GM23338 (cell line): ENCODE measurements at places on chromosomes 3 and 15. TPM values are rescaled to one million over a fixed set of nuclear protein-coding genes. Genes with fewer than 3 reads are reported as not detected.
A peak's percentile ranks its signal among the peaks of the same experiment; 100 is the strongest.

DNA sequence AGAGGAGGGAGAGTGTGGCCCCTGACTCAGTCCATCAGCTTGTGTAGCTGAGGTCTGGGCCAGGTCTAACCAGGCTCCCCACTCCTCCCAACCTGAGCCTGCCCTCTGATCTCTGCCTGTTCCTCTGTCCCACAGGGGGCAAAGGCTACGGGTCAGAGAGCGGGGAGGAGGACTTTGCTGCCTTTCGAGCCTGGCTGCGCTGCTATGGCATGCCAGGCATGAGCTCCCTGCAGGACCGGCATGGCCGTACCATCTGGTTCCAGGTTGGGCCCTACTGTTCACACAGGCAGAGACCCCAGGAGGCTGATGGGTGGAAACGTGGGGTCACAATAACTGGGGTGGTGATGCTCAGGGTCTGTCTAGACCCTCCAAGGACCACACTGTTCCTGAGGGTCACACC is 6.8 kb downstream of the NEIL1 start:
- no peak for DNase-seq

GRCh38 chr3:132183811-132184210 is 133.4 kb upstream of the ACP3 start:
- DNase-seq, result peak; percentile 47

DNA sequence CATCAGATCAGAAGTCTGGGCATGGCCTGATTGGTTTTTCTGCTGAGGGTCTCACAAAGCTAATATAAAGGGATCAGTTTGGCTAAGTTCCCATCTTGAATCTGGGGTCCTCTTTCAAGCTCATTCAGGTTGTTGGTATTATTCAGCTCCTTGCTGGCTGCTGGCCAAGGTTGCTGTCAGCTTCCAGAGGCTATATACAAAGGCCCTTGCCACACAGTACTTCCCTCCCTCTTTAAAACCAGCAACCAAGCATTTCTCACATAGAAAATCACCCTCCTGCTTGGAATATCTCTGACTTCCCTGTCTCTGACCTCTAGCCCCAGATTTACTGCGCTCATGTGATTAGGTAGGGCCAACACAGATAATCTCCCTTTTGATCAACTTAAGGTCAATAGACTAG is 442.9 kb downstream of the ERC2 start:
- DNase-seq, result no peak

CAMKV gene
- 80.1 and 83.0 TPM in 2 replicates for total RNA-seq

SLITRK3 gene
- total RNA-seq, result 1.7 and 3.2 TPM in 2 replicates

DNA sequence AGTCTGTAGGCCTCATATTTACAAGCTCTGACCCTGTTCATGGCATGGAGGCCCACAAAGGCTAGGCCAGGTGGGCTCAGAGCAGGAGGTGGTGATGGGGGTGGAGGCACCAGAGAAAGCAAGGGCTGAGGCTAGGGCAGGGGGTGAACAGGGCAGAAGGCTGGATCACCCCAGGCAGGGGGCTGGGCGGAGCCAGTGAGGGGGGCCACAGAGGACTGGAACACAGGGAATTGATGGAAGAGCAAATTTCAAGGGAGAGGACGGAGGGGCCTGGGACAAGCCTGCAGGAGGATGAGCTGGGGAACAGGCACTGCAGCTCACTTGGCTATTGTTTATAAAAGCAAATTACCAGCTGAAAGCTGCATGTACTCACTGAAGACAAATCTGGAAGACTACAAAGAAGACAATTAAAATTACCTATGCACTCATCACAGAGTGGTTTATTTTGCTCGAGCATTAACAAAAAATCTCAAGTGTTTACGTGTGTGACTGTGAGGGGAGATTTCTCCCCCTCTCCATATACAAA is 11.0 kb downstream of the TNFAIP8L3 start:
- no peak for DNase-seq

NRG4 gene
- 0.21 TPM in 1 of 2 replicates, not detected in the other for total RNA-seq

WDR93 gene
- total RNA-seq, result 0.14 TPM in 1 of 2 replicates, not detected in the other

DNA sequence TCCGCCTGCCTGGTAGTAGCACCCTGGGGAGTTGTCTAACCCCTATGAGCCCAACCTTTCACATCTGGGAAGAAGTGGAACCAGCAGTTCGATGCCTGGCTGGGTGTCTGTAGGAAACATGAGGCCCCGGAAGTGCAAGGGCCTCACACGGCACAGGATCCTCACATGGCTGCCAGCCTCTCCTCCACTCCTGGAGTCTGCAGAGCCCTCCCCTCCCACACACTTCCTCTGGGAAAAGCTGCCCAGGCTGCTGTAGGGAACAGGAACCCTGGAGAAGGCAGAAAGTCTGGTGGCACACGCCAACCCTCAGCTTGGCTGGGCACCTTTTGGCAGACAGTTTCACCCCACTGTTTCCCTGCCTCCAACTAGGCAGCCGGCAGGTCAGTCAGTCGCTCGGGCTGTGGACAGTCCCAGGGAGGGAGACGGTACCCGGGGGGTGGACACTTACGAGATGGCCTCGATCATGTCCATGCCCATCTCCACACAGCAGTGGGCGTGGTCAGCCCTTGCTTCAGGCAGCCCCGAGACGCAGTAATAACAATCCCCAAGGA is 118.4 kb downstream of the ADCY5 start:
- DNase-seq, result no peak

DNA sequence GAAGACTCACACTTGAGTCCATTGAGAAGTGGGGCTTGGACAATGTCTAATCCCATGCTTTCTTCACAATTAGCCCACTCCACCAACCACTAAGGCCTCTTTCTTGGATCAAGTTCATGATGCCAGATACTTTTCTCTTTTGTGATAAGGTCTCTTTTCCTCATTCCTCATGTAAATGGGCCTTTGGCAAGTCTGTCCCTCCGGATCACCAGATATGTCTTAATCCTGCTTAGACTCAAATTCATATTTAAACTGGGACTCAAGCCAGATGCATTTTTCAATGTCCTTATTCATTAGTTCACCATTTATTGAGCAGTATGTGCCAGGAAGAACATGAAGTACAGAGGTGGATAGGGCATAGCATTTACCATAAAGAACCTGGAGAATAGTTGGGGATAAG is 671.1 kb downstream of the TBL1XR1 start:
- no peak for DNase-seq

- DNase-seq, result no peak
Observed at GRCh38 chr15:40931300-40932142, 2.4 kb downstream of the DLL4 start.

DNA sequence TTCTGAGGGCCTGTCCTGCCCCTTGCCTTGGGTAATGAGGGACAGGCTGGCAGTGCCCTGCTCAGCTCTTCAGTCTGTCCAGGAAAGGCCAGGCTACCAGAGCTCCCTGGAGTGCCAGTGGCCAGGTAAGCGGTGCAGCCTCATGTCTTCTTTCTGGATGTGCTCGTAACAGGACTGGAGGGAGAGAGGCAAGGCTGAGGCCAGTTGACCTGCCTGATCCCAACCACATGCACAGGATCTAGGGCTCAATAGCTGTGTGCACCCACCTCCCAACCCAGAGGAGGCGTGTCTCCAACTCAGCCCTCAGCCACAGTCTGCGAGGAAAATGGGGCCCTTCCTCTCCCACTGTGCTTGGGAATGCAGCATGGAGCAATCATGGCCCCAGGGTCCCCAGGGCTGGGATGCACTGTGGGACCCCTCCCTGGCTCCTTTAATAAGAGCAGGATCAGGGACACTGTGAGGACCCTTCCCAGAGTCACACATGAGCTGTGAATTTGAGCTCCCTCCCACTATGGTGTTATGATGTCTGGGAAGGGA is 22.5 kb downstream of the ALS2CL start:
- DNase-seq, result no peak

DNA sequence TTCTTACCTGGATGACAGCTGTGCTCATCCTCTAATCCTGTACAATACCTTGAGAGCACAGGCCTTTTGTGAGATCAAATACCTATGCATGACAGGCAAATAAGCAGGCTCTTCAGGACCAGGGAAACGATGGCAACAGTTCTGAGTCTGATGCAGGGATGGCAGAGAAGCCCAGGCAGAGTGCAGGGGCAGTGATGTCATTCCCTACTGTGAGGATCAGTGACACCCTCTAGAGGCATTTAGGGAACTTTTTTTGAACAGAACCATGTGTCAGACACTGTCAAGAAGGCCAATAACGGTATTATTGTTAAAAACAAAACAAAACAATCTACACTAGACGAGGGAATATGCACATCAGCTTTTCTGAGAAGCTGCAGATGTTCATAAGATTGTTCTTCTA is 314.8 kb upstream of the CTDSPL start:
- peak; percentile 44 for DNase-seq

ALG1L2 gene
- not detected in 2 replicates for total RNA-seq

- no peak for DNase-seq
Observed at GRCh38 chr3:129022114-129023007, 21.3 kb downstream of the EFCC1 start.

GRCh38 chr3:182686033-182686886 is 107.0 kb upstream of the ATP11B start:
- no peak for DNase-seq

DNA sequence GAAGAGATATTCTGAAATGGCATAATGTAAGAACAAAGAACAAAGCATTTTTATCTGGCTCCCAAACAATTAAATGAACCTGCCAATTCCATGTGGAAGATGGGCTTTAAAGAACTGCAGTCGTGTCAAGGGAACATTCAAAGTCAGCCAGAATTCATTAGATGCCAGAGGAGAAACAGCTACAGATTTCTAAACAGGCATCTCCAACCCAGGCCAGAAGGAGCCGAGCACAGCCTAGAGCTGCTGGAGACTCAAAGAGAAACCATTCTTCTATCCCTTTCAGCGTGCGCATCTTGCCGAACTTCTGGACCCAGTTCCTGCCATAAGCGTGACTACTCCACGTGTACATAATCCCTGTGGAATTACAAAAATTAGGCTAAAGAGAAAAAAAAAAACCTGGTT is 60.4 kb downstream of the MB21D2 start:
- no peak for DNase-seq

CORO2B gene
- 2.8 and 4.6 TPM in 2 replicates for total RNA-seq

DNA sequence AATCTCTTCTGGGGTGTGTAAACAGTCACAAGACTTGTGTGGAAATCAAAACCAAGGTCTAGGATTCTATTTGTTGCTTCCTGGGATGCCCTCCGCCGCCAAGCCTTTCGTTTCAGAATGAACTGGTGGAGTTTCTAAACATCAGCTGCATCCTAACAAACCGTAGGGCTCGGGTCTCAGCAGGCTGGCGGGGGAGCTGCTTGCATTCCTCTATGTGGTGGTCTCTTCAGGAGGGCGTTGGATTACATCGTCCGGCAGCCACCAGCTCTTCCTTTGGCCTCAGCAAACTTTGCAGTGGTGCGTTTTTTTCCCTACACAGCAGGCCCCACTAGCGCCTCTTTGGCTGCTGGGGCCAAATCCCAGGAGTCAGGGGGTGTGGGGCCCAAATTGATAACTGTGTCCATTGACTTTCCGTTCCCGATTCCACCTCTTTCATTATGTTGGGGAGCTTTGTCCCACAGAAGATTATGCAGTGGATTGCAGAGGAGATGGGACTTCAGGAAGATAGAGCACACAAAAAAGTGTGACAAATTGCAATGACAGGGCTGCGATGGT is 390.0 kb upstream of the NR2F2 start:
- peak; percentile 51 for DNase-seq

IL17RE gene
- 3.4 and 4.3 TPM in 2 replicates for total RNA-seq

GRCh38 chr15:93897377-93897776 is 334.0 kb upstream of the MCTP2 start:
- DNase-seq, result no peak

GRCh38 chr3:158339638-158340037 is 229.7 kb downstream of the RSRC1 start:
- no peak for DNase-seq

GRCh38 chr3:98588065-98588464 is 5.3 kb downstream of the CPOX start:
- no peak for DNase-seq

GRCh38 chr3:50430191-50430590 is 70.9 kb upstream of the TMEM115 start:
- no peak for DNase-seq

MME gene
- total RNA-seq, result 32.6 and 76.7 TPM in 2 replicates
